ENCODE measurements at places on chromosomes 16 and 17.

GRCh38 chr17:29835435-29836351 lies 94.3 kb downstream of the SSH2 start:
- no peak for DNase-seq

- DNase-seq, result no peak
These were observed 109.2 kb downstream of the ZNF778 start for GRCh38 chr16:89326721-89327120.

DNA sequence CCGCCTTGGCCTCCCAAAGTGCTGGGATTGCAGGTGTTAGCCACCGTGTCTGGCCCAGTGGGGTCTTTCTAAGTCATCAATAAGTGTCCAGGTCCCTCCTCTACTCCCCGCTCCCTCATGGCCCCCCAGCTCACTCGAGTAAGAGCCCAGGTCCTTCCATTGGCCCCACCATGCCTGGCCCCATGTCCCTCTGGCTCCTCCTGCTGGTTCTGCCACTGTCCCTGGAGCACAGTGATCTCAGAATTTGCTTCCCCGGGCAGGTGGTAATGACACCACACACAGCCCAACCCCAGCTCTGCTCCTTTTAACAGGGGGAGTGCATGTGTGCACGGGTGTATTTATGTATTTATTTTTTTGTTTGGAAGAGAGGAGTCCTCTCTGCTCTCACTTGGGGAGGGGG lies 19.6 kb downstream of the MGAT5B start:
- no peak for DNase-seq

- no peak for DNase-seq
These were observed 1.6 kb downstream of the NDUFB10 start for GRCh38 chr16:1960665-1961630.

- DNase-seq, result no peak
These were observed 86.2 kb downstream of the ITFG1 start for GRCh38 chr16:47374629-47375028.

GRCh38 chr17:80416260-80416939 lies 1.4 kb downstream of the ENDOV start:
- no peak for DNase-seq

GRCh38 chr17:5610956-5611355 lies 26.6 kb upstream of the NLRP1 start:
- no peak for DNase-seq

GRCh38 chr16:57897053-57897784 lies 73.7 kb downstream of the CNGB1 start:
- DNase-seq, result no peak

DNA sequence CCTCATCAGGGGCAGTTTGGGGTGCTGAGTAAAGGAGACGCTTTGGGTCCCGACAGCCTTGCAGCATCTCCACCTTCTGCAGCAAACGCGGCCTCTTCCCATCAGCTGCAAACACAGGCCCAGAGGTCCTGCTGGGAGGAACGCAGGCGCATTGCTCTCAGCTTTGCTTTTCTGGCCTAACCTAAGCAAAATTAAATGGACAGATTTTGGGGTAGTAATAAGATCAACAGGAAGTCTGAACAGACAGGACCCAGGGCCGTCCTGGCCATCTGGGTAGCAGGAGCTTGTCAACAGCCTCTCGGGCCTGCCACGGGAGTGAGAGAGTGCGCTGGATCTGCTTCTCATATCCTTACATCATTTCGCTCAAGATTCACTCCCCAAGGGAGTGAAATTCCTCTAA lies 7.2 kb downstream of the NUBP1 start:
- DNase-seq, result no peak

DNA sequence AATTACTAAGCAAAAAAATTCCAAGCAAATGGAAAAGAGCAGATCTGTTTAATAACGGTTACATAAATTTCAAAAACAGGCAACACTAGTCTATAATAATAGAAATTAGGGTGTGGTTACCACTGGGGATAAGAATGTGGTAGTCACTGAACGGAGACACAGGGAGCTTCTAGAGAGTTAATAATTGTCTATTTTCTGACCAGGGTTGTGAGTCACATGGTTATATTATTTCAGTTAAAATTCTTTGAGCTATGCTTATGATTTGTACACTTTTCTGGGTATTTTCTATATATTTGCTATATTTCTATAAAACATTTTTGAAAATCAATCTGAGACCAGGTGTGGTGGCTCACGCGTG lies 433.9 kb upstream of the MAF start:
- DNase-seq, result no peak

DNA sequence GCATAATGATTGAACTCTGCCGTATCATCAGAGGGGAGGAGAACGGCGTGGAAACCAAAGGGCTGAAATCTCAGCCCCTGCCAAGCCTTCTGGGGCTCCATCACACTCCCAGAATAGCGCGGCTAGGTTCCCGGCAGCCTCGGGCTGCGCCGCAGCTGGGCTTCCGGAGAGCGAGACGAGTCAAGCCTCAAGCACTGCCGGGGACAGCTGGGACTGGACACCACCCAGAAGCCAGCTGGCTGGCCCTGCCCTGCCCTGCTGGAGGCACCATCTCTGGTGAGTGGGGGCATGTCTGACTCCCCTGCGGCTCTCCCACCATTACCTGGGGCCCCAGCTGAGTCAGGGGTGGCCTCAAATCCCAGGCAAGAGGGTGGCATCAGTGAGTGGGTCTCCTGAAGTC lies 7.2 kb upstream of the GPRC5C start:
- DNase-seq, result no peak

- peak; percentile 35 for DNase-seq
These were observed at the start of gene TIMP2 for GRCh38 chr17:78925234-78925633. Gene TIMP2 (minus strand): TSS chr17:78925387. CDS start chr17:78925088, 299 bp downstream.

DNA sequence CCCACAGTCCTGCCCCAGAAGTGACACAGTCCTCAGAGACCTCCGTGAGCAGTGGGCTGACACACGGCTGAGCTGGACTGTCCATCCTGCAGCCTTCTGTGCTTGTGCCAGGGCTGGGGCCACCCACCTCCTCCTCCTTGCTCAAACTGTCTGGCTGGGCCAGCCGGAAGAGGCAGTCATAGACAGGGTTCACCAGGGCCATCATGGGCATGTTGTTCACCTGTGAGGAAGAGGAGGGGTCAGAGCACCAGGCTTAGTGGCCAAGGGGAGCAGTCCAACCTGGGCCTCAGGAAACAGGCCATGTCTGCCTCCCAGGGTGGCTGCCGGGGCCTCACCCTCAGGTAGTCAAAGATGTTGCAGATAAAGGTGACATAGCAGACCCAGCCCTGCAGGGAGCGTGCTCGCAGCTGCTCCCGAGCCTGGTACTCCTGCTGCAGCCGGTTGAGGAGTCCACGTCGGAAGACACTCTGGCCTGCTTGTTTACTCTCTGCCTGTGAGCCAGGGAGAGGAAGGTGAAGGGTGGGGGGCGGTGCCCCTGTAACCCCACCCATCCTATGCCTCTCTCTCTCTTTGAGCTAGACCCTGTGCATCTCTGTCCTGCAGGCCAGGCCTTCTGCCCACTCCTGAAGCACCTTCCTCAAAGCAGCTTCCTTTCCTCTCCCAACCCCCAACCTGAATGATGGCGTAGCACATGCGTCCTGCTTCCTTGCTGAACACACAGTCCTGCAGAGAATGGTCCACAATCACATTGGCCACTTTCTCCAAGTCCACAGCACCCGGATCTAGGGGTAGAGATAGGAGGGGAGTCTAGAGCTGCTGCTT lies 3.4 kb downstream of the MIF4GD start:
- DNase-seq, result no peak

DNA sequence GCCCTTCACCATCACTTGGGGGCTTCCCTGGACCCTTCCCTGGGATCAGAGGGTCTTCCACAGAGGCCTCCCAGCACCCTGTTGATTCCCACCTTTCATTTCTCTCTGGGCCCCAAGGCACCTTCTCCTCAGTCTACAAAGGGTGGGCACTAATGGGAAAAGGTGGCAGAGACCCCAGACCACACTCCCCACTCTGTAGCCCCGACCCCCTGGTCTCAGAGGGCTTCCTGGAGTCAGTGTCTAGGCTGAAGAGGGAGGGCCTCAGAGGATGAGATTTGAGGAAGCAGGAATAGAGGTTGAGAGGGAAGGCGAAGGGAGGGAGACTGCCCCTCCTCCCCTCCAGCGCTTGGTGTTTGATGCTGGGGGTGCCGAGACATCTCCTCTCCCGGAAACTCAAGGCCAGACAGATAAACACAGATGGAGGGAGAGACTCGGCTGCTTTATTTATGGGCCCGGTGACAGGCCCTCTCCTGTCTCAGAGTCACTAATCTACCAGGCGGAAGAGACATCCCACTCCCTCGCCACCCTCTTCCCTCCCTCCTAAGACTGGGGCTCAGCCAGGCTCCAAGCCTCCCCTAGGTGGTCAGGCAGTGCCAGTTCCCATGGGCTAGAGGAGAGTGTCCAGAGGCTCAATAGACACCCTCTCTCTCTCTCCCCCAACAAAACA lies 18.5 kb upstream of the SP2 start:
- DNase-seq, result no peak

DNA sequence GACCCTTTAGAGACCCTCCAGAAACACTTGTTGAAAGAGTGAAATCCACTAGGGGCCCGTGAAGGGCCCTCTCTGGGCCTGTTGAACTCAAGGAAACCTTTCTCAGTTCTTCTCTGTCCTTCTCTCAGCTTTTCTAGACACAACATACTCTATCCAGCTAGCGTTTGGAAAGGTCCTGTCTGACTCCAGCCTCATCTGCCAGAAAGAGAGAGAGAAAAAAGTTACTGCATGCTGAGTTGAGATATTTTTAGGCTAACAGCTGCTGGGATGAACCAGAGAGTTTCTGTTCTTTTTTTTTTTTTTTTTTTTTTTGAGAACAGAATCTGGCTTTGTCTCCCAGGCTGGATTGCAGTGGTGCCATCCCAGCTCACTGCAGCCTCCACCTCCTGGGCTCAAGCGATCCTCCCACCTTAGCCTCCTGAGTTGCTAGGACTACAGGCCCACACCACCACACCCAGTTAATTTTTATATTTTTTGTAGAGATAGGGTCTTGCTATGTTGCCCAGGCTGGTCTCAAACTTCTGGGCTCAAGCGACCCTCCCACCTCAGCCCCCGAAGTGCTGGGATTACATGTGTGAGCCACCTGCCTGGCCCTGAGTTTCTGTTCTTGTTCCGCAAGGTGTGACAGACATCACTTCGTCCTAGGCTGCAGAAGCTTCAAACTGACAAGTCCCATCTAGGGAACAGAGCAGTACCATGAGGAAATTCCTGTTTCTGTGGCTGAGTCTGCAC lies 14.9 kb upstream of the TEX2 start:
- no peak for DNase-seq

DNA sequence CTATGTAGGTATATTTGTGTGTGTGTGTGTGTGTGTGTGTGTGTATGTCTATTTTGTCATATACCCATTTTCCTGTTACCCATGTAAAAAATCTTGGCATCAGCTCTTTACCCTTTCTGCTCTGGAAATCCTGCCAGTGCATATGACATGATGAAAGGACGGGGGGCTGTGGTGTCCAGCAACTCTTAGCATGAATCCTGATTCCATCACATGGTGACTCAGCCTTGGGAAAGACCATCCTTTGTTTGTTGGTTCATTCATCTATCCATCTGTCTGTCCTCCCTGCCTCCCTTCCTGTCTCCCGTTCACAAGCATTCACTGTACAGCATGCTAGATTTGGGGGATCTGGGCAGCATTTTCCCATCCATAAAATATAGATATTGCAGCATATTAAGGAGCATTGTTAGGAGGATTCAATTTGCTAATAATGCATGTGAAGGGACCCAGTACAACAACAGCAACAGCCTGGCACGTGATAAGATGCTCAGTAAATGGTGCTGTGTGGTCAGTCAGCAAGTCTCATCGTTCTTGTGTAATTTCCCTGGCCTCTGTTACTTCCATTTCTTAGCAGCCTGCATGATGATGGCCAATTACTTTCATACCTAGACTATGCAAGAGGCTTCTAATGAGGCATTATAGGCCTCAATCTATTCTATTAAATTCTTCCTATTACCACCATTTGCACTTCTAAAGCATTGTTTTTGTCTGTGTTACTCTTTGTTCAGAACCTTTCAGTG lies 191.0 kb downstream of the PRKCA start:
- DNase-seq, result no peak

- no peak for DNase-seq
These were observed 143.7 kb upstream of the GNAO1 start for GRCh38 chr16:56047307-56048234.

- DNase-seq, result no peak
These were observed 128.9 kb downstream of the BRIP1 start for GRCh38 chr17:61734466-61734865.

DNA sequence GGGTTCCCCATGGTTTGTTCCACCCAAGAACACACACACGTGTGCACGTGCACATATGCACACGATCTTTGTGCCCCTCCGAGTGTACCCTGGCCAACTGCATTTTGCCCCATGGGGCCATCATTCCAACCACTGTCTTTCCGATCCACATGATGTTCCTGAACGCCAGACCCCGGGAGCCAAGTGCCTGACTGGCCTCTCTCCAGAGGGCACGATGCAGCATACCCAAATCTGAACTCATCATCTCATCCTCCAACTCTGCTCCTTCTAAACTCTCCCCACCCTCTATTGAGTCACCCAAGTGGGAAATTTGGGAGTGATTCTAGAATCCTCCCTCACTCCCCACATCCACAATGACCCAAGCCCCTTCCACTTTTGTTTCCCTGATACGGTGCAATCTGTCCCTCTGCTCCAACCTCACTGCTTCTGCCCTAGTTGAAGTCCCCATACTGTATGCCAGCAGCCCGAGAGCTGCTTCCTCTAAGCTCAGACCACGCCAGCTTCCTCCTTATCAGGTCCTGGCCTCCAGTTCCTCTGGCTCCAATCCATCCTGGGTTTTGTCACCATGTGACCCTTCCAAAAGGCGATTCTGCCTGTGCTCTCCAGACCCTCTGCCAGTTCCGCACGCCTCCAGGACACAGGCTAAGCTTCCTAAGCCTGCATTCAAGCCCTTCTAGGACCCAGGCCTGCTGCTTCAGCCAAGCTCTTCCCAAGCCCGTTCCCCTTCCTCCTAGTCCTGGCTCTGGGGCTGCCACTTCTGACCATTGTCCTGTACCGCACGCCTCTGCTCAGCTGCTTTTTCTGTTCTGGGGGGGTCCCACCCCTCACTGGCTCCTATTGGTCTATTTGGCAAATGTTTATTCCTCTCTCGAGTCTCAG lies 10.1 kb upstream of the TMEM208 start:
- DNase-seq, result no peak

GRCh38 chr16:66844009-66844341 lies 239 bp upstream of the CA7 start:
- DNase-seq, result no peak

GRCh38 chr17:65447823-65448222 lies 113.6 kb downstream of the AXIN2 start:
- no peak for DNase-seq

DNA sequence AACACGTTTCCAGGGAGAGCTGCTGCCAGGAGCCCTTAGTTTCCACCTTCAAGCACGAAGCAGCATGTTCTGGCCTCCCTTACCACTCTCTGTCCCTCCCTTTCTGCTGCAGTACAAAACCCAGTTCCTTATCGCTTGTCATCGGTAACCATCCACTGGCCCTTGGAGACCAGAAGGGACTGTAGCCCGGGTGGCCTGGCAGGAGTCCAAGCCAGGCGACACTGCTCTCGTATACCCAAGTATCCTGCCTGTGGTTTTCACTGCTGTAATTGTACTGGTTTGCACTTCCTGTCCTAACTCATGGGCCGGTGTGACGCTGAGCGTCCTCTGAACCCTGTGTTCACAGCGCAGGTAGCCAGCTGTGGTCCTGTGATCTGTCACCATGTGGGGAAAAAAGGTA lies 81.1 kb downstream of the MAF start:
- DNase-seq, result no peak

All from NCI-H1417 treated with DMSO at 0.1 percent for 48 hours (cell line).